ENCODE measurements at places on chromosomes 2 and 18. TPM values are rescaled to one million over a fixed set of nuclear protein-coding genes. Genes with fewer than 3 reads are reported as not detected.
A peak's percentile ranks its signal among the peaks of the same experiment; 100 is the strongest.

The ZBTB7C gene
- total RNA-seq, result under 0.01 TPM

DNA sequence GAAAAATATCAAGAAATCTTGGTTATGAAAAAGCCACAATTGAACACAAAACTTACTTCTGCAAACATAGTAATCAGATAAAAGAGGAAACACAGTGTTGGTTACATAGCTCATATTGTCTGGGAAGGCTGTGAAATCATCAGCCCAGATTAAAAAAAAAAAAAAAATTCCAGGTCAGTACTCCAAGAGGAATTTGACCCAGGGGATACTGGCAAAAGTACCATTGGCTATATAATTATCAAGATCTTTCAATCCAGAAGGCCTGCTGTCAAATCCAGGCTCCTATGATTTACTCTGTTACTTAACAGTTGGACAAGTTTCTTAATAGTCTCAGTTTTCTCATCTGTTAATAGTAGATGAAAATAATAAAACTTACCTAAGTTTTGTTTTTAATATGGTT lies 12.9 kb upstream of the IKZF2 start:
- DNase-seq, result no peak

DNA sequence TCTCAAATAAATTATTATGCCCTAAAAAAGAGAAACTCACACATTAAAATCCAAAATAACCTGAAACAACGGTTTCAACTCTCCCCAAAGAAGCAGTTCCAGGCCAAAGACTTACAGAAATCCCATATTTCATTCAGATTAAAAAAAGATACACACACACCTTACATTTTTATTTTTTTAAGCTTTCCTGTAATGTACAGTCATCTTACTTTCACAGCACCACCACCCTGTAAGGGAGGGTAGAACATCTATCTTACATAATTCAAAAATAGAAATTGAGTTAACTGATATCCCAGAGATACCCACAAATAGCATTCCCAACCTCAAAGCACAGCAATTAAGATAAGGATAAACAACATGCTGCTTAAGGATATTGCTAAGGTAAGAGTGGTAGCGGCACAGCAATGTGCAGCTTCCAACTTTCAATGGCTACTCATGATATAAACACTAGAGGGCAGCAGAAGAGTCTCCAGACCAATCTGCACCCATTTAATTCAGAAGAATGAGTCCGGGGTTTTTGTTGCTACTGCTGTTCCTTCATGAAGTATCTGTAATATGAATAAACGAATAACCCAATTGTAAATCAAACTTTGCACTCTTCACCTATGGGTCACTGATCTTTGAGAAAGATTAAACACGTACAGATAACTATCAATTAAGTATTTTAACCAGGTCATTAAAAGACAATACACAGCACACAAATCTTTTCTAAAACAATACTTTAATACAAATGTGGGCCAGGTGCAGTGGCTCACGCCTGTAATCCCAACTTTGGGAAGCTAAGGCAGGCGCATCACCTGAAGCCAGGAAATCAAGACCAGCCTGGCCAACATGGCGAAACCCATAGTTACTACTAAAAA lies 11.3 kb downstream of the GFPT1 start:
- peak; percentile 56 for DNase-seq

- no peak for DNase-seq
These were observed 799.6 kb upstream of the CHAC2 start for GRCh38 chr2:52968043-52968442.

GRCh38 chr2:11239666-11240462 lies 84.6 kb downstream of the SLC66A3 start:
- DNase-seq, result peak; percentile 88

DNA sequence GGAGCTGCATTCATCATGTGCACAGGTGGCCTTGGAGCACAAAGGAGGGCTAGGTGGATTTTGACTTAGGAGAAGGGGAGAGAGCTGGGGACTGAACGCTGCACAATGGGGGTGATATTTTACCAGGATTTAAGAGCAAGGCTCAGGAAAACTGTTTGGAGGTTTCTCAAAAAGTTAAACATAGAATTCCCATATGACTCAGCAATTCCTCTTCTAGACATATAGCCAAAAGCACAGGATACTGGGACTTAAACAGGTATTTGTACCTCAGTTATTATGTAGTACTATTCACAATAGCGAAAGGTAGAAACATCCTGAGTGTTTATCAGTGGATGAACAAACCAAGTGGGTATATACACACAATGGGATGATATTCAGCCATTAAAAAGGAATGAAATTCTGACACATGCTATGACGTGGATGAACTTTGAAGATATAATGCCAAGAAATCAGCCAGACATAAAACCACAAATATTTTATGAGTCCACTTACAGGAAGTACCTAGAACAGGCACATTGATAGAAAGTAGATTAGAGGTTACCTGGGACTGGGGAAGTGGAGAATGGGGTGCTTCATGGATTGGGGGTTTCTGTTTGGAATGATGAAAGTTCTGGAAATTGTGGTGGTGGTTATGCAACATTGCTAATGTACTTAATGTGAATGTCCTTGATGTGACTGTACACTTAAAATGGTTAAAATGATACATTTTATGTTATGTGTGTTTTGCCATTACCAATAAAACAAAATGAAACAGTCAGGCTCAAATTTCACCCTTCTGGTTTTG lies 216.9 kb downstream of the HAUS1 start:
- no peak for DNase-seq
